Muscle of arm (tissue), 14 donors: ENCODE measurements at places on chromosomes 2 and 18. TPM values are rescaled to one million over a fixed set of nuclear protein-coding genes. Genes with fewer than 3 reads are reported as not detected.

DNA sequence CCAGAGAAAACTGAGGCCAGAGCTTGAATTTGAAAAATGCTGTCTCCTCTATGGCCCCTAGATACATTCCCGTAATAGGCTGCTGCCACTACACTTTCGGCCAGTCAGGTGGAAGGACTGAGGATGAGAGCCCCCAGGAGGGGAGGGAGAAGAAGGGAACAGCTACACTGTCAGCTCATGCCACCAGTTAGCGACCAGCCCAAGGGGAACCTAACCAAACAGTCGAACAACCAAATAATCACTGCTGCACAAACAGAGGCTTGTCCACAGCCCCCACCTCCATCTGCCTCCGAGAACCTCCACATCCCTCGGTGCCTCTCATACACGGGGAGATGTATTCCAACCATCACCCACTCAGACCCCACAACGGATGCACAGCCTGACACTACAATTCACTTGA, 7.3 kb downstream of the ZNF516 start:
- DNase-seq, result no peak

GRCh38 chr2:176984987-176985386, 227.6 kb upstream of the HNRNPA3 start:
- no peak for DNase-seq

GRCh38 chr2:41498781-41499180, 549.0 kb upstream of the PKDCC start:
- DNase-seq, result no peak

- DNase-seq, result no peak
Observed at GRCh38 chr2:223976635-223977226, 19.5 kb downstream of the MRPL44 start.

DNA sequence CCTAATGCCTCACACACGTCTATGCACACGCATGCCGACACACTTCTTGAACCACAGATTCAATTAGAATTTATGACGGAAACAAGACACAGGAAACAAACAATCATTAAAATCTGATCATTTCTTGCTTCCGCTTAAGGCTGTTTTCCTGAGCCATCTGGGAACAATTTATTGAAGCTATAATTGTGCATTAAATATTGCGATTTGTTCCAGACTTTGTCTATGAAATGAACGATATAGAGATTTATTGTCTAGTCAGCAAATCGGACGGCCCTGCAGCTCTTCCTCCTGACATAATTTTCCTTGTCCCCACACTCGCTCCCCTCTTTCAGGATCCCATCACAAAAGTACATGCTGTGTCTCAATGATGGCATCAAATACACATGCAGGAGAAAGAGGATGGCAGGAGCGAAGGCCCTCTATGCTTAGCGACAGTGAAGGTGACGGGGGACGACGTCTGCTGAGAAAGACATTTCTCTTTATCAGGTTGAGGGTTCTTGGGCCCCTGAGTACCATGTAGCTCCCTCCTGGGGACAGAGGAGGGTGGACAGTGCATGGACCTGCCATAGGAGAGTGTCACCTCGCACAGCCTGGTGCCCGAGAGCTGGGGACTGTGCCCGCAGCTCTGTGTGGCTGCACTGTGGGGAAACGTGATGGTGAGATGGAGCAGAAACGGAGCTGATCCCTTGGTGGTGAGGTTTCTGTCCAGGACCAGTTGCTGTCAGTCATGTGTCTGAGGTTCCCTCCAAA, 157.3 kb downstream of the ACKR3 start:
- DNase-seq, result no peak

GRCh38 chr2:68920481-68921170, 32.1 kb downstream of the GKN2 start:
- no peak for DNase-seq

DNA sequence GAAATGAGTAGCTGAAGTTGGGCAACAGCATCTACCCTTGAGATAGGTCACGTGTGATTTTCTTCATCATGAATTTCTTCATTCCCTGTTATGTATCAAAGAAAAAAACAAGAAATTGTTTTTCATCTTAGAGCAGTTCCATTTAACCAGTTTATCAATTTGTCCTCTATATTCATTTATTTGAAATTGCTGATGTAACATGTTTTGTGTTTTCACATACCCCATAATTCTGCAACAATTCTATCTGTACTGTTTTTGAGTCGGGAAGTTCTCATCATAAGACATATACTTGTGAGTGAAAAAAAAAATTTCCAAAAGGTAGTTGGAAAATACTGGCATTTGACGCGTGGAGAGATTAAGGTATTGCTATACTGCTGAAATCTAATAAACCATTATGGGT, 422.6 kb upstream of the REG3G start:
- no peak for DNase-seq

DNA sequence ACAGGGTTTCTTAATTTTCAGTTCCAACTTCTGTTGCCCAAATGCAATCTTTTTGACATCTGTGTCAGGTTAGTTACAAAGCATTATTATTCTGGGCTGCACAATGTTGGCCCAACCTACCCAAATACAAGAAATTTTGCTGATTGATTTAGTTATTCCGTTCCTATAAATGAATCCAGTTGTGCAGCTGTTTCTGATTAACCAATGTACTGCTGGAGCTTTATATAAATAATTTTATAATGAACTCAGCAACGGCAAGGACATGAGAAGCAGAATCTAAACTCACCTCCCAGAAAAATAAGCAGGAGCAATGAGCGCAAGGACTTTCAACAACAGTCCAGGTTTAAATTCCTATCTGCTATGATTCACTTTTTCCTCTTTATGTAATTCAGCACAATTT, 76.3 kb upstream of the WIPF1 start:
- peak; percentile 52 for DNase-seq

DNA sequence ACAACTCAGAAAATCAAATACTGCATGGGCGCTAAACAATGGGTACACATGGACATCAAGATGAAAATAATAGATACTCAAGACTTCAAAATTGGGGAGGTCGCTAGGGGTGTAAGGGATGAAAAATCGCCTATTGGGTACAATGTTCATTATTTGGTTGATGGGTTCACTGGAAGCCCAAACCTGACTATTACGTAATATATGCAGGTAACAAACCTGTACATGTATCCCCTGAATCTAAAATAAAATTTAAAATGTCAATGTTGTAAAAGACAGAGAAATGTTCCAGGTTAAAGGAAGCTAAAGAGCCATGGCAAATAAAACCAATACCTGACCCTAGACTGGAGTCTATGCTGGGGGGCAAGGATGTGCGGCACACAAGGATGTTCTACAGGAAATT, 80.4 kb upstream of the CCBE1 start:
- no peak for DNase-seq

- peak; percentile 5 for DNase-seq
Observed at GRCh38 chr18:69250305-69251151, 150.2 kb upstream of the DOK6 start.

DNA sequence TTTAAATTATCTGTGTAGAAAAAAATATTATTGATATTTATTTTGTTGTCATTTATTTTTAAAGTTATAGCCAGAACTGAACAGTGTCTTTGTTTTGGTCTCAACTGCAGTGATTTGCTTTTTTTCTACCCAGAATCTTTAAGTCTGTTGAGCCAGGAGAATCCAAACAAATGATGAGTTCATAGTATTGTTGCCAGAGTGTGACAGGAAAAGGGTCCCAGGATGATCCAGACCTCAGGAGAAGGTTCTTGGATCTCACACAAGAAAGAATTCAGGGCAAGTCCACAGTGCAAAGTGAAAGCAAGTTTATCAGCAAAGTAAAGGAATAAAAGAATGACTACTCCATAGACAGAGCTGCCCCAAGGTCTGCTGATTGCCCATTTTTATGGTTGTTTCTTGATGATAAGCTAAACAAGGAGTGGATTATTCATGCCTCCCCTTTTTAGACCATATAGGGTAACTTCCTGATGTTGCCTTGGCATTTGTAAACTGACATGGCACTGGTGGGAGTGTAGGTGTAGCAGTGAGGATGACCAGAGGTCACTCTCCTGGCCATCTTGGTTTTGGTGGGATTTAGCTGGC, 127.1 kb downstream of the AGPS start:
- peak; percentile 57 for DNase-seq

DNA sequence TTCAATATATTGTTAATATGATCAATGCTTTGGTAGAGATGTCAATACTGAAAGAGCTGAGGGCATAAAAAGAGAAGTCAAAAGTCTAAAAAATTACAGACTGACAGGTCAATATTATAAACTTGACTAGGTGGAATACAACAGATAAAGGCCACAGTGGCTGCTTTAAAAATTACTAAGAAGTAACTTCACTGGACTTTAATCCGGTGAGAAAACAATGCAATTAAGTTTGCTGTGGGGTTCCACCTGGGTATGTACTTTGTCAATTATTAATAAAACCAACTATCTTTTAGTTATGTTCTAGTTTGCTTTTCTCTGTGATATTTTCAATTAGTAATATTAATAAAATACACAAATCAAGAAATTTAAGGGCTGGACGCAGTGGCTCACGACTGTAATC, 44.7 kb downstream of the RAPH1 start:
- no peak for DNase-seq

DNA sequence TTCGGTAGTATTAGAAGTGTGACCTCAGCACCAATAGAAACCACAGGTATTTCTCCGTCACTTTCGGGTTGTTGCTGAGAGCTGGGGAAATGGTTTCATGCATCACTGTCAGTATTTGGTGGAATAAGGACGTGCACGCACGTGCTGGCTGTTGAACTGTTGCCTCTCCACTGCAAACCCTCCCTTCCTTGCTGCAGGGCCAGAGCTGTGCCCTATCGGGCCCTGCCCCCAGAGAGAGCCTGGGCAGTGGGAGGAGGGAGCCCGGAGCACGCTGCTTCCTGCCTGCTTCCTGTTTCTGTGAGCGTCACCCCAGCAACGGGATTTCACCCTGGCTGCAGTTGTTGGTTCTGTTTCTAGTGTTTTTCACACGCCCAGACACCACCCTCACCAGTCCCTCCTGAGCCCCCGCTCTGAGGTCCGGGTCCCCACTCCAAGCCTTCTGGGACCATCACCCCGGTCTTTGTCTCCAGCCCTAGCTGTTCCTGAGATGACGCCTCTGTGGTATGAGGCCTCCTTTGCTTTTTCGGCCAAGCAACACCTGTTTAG, 47.4 kb downstream of the LRRFIP1 start:
- peak; percentile 79 for DNase-seq

DNA sequence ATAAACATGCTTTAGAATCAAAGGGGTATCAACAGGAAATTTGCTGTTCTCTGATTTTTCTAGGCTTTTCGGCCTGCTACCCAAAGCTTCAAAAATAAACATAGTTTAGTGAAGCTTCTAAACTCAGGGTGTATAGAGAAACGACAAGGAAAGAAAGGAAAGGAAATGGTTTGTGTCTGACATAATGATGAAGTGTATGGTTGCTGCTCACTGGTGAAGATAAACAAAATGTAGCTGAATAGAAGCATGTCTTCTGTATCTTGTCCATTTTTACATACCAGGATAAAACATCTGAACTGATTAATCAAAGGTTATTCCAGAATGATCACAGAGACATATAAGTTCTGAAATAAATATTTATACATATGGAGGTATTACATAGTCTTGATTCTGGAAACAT, 1324.6 kb upstream of the NRXN1 start:
- no peak for DNase-seq

GRCh38 chr2:232721882-232722281, 24.8 kb downstream of the GIGYF2 start:
- DNase-seq, result no peak

- DNase-seq, result no peak
Observed at GRCh38 chr18:46675112-46675511, 18.1 kb upstream of the LOXHD1 start.

DNA sequence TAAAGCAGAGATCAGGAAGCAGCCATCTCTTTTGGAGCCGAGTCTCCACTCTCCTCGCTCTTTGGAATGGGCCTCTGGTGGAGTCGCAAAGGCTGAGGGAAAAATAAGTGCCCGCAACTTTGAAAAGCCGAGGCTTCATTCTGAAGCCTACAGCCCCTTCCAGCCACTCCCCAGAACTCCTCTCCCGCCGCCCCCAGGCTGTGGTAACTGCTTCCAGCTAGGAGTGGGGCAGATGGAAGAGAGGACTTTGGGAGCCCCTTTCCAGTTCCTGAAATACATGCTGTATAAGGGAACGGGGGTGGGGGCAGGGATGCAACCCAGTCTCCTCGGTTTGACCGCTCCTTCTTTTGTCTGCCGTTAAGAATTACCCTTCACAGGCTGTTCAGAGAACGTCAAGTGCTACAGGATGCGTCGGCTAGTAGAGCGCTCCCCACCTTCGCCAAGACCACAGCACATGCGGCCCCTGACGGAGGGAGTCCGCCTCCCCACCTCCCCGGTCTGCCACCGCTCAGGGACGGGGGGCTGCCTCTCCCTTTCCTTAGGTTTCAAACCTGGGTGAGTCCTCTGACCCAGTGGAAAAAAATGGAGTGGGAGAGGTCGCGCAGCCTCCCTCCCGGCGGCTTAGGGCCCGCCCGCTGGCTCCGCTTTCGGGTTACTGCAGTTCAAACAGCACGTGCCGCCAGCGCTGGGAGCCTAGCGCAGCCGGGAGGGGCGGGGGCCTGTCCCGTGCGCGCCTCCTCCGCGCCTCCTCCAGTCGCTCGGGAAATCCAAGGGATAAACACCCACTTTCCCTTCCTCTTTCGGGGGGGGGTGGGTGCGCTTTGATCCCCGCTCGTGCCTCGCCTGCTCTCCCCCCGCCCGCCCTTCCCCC, 4.9 kb downstream of the CYP26B1 start:
- DNase-seq, result peak; percentile 86

DNA sequence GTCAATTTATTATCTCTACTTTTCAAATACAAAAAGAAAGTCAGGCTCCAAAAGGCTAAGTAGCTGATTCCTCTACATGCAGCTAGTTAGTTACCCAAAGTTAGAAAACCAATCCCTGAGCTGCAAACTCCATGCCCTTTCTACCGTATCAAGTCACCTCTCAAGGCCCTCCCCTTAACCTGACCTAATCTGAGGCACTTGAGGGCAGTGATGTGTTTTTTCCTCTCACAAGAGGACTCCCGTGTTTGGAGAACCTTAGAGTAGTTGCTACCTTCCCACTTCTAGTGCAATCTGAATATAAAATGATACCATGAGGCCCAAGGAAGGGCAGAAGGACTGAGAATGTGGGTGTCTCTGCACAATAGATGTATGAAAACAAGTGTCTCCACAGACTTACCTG, 907.9 kb upstream of the CELF4 start:
- DNase-seq, result no peak

- DNase-seq, result no peak
Observed at GRCh38 chr2:115560666-115561065, 1118.2 kb downstream of the DPP10 start.

- no peak for DNase-seq
Observed at GRCh38 chr2:105876191-105876590, 131.5 kb downstream of the NCK2 start.

The AFF3 gene
- polyA plus RNA-seq, result 3.6 TPM

The ZNF514 gene
- 17.3 TPM for polyA plus RNA-seq

The PLA2R1 gene
- 1.5 TPM for polyA plus RNA-seq

The IL36A gene
- not detected for polyA plus RNA-seq

The USP37 gene
- polyA plus RNA-seq, result 11.0 TPM

The TEX44 gene
- polyA plus RNA-seq, result not detected

The C18orf54 gene
- 6.4 TPM for polyA plus RNA-seq

The TRIM43 gene
- polyA plus RNA-seq, result not detected

The PFN4 gene
- polyA plus RNA-seq, result not detected

The HEATR5B gene
- polyA plus RNA-seq, result 16.8 TPM

The LYPD6B gene
- polyA plus RNA-seq, result 6.8 TPM

The SNTG2 gene
- 0.70 TPM for polyA plus RNA-seq

The MAP3K19 gene
- polyA plus RNA-seq, result not detected

The SCYGR4 gene
- polyA plus RNA-seq, result not detected

The FAM237A gene
- polyA plus RNA-seq, result not detected

The LAMA3 gene
- 6.5 TPM for polyA plus RNA-seq

The CYTIP gene
- polyA plus RNA-seq, result 0.75 TPM

The ADAM23 gene
- 10.6 TPM for polyA plus RNA-seq
